ENCODE measurements at places on chromosomes 6 and 20. TPM values are rescaled to one million over a fixed set of nuclear protein-coding genes. Genes with fewer than 3 reads are reported as not detected.

The E2F1 gene
- 8.8 TPM for total RNA-seq

The ARFGEF3 gene
- 2.0 TPM for total RNA-seq

DNA sequence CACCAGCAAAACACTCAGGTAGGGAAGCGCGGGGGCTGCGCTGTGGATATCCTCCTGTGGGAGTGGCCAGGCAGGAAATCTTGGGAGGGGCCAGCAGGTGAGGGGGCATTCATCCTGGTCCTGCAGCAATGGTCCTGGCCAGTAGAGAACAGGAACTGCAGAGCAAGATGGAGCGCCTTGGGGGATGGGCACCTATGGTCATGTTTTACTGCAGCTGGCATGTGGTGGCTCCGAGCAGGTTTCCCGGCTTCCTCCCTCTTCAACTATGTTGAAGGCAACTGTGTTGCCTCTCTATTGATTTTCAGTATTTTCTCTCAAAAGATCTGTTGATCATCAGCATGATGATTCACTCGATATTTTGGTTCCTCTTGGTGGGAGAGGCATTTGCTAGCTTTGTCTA lies 70.9 kb downstream of the SNAP91 start:
- no peaks in the 10 kb centered on the region for H3K27me3 ChIP-seq
- no peak for DNase-seq
- H3K4me1 ChIP-seq: no peaks in the 10 kb centered on the region

GRCh38 chr6:90940812-90941481 lies 354.1 kb upstream of the MAP3K7 start:
- H3K27me3 ChIP-seq: no peaks in the 10 kb centered on the region
- no peaks in the 10 kb centered on the region for H3K36me3 ChIP-seq

All from right lobe of liver (tissue), 6 donors.